ENCODE measurements at places on chromosomes 4 and X.

DNA sequence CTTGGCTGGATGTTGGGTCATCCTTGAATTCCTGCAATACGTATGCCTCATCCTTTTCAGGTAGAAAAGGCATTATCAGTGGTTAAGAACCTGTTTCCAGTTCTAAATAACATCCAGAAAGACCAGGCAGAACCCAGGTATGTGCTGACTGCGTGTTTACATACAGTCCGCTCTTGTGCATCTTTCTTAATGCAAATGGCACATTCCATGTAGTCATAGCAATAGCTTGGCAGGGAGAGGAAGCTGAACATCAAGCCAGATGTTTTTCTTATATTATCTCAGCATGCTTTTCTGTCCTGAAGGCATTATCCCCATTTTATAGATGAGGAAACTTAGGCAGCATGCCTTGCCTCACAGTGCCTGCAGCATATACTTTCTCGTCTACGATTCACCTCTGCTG lies 2.1 kb downstream of the DCLK2 start:
- no peak for DNase-seq

DNA sequence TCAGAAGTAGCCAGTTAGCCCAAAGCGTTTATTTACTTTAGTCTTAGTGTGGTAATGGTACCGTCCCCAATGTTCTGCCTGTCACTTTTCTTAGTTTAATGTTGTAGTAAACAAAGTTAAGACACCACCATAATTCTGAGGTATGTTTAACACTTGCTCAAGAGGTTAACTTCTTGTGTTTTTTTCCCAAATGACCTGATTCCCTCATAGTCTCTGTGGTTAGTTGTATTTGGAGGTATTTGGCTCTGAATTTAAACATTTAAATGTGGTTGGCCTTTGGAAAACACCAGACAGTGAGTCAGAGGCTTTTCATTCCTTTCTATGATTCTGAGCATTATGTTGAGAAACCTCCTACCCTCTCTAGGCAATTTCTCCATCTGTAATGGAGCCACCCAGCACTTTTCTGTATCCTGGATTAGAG lies 47.9 kb downstream of the CXCL1 start:
- DNase-seq: no peak

- DNase-seq: no peak
Observed at GRCh38 chrX:74277846-74278245, 26.1 kb upstream of the ZCCHC13 start.

- no peak for DNase-seq
Observed at GRCh38 chrX:47514533-47515235, 31.7 kb upstream of the ZNF41 start.

- DNase-seq: no peak
Observed at GRCh38 chr4:10605746-10606482, 78.7 kb downstream of the CLNK start.

DNA sequence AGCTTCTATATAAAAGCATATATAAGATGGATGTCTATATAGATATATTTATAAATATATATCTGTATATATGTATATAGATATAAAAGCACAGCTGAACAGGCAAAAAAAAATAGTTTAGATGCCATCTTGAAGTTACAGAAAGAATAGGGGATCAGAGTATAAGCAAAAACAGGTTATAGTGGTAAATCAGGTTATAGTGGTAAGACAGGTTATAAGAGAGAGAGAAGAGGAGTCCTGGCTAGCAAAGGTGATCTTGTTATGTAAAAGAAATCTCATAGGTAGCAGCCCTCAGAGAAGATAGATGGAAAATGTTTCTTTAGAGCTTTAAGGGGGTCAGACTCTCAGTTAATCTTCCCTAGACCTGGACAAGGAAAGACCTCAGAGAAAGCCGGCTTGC lies 1263.1 kb downstream of the PCDH7 start:
- no peak for DNase-seq

GRCh38 chr4:78622253-78622979 lies 70.8 kb downstream of the ANXA3 start:
- DNase-seq: no peak

DNA sequence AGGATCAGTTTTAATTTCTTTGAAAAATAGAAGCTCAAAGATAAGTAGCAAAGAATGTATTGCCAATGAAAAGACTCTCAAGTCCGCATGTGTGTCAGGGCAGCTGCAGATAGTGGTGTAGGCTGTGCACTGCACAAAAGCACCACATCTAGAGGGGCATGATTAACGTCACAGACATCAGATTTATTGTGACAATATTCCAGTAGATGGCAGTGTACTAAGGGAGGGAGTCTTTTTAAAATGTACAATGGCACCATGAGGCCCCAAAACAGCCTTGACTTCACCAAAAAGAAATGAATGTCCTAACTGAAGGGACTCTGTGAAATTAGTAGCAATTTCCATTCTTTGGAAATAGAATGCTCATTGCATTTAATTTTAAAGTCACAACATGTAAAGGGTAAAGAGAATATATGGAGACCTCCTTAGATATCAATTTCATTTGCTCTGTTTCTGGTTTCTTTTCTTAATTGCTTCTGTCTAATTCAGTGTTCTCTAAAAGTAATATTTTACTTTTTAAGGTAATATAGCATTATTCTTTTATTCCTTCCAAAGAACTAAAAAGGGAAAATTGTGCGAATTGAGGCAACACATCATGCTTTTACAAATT lies 98.4 kb downstream of the ZNF827 start:
- peak; percentile 20 for DNase-seq

DNA sequence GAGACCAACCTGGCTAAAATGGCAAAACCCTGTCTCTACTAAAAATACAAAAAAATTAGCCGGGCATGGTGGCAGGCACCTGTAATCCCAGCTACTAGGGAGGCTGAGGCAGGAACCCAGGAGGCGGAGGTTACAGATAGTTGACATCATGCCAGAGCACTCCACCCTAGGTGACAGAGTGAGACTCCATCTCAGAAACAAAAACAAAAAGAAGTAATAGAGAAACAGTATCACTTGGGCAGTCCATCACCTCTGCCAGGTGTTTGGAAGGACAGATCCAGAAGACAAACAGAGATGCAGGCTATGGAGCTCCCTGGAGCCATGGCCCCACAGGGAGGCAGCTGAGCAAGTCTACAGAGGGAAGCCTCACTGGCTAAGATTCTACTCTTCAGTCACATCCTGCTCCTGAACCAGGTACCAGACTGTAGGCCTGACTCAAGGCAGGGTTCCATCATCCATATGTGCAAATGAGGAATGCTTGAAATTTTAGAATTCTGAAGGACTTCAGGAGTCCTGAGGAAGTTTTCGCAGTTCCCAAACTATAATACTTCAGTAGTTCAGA lies 81.4 kb upstream of the CPEB2 start:
- peak; percentile 44 for DNase-seq

DNA sequence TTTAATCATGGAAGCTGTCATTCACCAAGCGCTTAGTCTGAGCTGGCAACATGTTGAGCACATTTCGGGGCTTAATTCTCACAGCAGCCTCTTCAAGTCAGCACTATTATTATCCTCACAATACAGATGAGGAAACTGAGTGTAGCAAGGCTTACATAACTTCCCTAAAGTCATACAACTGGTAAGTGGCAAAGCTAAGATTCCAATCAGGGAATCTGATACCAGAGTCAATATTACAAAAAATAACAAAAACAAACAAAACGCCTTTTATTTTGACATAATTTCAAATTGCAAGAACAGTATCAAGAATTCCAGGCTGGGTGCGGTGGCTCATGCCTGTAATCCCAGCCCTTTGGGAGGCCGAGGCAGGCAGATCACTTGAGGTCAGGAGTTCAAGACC lies 120.4 kb upstream of the DUSP21 start:
- DNase-seq: no peak

GRCh38 chrX:135740681-135741149 lies 27.3 kb downstream of the CT45A1 start:
- DNase-seq: peak; percentile 64

- no peak for DNase-seq
Observed at GRCh38 chrX:68991691-68992345, 163.0 kb downstream of the EFNB1 start.

DNA sequence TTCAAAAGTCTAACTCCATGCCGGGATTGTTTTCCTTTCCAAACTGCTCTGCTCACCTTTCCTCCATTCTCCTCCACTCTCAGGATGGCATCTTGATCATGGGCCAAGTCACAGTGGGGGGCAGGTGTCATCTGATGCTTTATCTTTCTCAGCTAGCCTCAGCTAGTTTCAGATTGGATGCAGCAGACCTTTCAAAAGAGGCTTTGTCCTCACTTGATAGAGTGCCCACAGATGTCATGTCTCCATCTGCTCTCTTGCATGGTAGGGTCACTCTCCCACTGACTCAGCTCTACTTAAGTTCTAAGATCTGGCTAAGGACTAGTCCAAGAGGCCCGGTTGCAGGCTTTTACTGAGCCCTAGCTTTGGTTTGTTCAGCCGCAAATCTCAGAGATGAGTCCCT lies 341.8 kb upstream of the GALNT7 start:
- DNase-seq: no peak

GRCh38 chr4:36556984-36557383 lies 275.6 kb downstream of the DTHD1 start:
- DNase-seq: no peak

GRCh38 chr4:93825551-93826216 lies 2.9 kb upstream of the ATOH1 start:
- no peak for DNase-seq

DNA sequence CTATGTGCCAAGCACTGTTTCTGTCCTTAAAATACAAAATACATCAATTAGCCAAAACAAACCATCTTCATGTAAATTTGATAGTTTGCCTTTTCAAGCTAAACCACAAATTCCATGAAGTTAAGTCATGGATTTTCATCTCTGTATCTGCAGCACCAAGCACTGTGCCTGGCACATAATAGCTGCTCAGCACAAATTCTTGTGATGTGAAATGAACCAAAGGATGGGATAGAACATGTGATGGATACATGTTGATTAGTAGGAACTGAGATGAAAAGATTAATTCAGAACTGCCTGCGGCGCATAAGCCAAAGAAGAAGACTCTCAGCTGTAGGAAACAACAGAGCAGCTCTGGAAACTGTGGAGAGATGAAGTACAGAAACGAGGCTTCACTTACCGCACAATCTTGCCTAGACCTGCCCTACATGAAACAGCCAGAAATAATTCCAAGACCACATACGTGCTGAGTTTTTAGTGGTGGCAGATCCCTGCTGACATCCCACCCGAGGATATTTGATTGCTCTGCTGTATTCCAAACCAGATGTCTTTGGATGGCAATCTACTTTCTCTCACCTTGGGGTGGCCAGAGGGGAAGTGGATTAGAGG lies 40.9 kb upstream of the DCLK2 start:
- DNase-seq: no peak

DNA sequence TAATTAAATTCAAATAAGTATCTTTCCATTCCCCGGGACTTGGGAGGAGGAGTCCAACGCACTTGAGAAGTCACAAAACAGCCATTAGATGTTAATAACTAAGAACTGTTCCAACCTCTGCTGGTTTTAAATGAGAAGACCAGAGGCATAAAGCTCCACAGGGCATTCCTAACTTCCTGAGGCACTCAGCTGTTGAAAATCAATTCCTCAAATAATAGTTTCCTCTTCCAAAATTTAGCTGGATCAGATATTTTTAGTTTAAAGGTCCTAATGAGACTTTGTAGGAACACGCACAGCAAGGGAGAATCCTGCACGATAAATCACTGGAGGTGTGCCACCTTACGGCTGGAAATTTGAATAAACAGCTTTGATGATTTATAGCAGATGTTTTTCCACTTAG lies 504.3 kb upstream of the ZFP42 start:
- DNase-seq: no peak

- DNase-seq: no peak
Observed at GRCh38 chr4:1843852-1844251, 12.1 kb downstream of the LETM1 start.

DNA sequence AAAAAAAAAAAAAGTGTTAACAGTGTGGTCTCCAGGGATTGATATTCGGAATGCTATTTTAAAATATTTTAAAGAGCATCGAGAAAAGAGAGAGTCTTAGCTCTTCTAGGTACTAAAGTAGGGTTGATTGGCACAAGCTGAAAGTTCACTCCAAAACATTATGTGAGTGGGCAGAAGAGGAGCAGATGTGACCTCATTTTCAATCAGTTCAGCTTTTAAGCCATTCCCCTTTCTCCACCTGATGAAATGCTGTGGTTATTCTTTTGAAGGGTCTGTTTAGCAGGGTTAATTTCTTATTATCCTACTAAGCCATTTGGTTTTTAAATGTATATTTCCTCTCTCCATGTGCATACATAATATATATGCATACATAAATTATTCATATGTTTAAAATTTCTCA lies 69.2 kb downstream of the GALNT7 start:
- DNase-seq: no peak

DNA sequence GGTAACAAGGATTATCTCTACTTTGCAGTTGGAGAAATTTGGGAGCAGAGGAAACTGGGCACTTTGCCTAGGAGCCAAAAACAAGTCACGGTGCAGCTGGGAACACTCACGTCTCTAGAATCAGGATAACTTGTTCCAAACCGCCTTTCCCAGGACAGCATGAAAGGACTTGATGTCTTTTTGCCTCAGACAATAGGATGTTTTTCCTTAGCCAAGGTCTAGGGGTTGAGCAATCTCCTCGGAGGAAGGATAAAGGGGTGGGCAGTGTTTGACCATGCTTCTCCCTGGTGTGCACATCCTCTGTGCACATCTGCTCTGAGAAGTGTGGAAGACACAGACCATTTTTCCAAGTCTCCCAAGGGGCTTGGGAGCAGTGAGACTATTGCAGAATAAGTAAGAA lies 1.7 kb upstream of the SPARCL1 start:
- no peak for DNase-seq

GRCh38 chrX:46782034-46782433 lies 23.1 kb upstream of the SLC9A7 start:
- DNase-seq: peak; percentile 8

DNA sequence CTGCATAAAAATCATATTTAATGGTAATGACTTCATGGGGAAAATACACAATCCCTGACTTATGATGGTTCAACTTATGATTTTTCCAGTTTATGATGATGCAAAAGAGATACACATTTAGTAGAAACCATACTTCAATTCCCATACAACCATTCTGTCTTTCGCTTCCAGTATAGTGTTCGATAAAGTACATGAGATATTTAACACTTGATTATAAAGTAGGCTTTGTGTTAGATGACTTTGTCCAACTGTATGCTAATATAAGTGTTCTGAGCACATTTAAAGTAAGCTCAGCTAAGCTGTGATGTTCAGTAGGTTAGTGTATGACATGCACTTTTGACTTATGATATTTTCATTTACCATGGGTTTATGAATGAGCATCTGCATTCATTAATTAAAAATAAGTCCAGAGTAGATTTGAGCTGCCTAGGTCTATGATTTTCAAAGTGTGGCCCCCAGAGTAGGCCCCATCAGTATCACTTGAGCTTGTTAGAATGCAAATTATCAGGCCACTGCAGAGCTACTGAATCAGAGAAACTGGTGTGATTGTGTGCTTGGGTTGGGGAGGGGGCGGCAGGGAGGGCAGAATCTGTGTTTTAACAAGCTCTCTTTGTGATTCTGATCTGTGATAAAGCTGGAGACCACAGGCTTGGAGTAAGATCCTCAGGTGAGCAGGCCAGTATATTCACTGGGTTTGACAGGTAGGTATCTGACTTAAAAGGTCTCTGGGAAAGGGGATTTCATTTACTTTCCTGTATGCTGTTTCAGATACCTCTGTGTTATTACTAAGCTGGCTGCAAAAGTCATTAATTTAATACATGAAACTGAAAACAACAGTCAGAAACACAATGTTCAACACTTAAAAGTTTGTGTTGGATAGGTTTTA lies 8.4 kb downstream of the ATP10D start:
- no peak for DNase-seq

- no peak for DNase-seq
Observed at GRCh38 chrX:154043003-154043763, 23.5 kb upstream of the IRAK1 start.

GRCh38 chrX:40155589-40156469 lies 58.1 kb upstream of the BCOR start:
- DNase-seq: peak; percentile 20

GRCh38 chr4:90883519-90883918 lies 756.3 kb downstream of the CCSER1 start:
- DNase-seq: no peak
